ENCODE measurements at places on chromosomes 6 and 20.
A peak's percentile ranks its signal among the peaks of the same experiment; 100 is the strongest.

DNA sequence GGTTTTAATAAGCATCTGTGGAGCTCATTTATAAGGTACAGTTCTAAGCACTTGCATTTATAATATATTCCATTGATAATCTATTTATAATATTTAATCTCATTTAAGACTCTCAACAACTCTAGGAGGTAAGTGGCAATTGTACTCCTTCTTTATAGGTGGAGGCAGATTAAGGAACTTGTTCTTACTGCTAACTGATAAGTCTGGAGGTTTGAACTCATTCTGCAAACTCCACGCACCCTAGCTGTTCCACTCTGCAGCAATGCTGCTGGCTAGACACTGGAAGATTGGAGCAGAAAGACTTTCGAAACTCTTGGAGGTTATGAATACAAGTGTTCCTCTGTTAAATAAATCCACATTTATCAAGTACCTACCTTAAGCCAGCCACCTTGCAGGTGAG lies 793 bp upstream of the HDAC2 start:
- DNase-seq: no peak

DNA sequence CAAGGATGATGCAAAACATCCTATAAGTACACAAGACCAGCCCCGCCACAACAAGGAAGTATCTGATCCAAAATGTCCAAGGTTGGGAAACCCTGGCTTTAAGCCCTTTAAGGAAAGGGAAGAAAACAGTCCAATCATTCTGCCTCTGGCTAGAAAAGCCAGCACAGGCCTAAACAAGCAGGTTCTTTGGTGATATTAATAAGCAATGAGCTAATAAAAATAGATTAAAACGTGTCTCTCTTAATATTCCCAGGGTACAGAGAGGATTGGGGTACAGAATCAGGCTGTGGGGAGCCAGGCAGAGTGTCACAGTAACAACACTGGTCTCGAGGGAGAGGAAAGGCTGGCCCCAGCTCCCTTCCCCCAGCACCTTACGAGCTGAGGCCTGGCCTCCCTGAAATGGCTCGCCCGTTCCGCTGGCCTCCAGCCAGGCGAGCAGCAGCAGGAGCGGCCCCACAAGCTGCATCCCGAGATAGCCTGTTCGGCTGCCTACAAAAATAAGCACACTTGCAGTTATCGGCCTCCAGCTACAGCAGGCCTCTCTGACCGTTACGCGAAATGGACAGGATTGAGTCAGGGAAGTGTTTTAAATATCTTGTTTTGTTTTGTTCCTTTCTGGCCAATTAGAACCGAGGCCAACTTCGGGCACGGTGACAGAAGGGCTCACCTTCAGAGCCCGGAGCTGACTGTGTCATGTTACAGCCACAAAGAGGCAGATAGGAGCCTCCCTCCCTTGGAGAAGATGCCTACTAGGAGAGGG lies 4.0 kb upstream of the ZMYND8 start:
- DNase-seq: peak; percentile 84

GRCh38 chr6:1326535-1327121 lies 14.7 kb downstream of the FOXQ1 start:
- no peak for DNase-seq

DNA sequence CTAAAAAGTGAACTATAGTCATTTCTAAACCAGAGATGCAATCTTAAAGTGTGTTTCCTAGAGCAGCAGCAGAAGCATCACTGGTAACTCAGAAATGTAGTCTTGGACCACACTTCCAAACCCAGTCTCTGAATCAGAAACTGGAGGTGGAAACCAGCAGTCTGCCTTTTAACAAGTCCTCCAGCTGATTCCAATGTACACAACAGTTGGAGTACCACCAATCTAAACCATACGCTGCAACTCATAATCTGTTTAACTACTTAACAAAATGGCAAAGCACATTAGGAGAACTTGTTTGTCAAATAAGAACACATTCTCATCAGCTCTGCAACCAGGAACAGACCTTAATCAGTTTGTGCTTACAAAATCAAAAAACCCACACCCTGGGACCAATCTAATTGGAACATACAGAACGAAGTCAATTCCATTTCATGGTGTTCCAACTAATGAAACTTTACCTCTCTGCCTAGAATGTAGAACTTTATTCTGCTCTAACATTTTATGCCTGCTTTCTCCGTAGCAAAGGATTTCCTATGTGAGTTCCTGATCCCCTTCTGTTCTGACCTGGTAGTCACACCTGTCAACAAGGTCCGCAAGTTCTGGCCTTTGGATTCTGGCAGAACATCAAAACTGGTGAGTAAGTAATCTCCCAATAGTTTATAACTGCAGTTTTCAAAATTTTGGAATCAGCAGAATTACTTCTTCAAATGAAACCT lies 390.4 kb downstream of the HTR1B start:
- no peak for DNase-seq

DNA sequence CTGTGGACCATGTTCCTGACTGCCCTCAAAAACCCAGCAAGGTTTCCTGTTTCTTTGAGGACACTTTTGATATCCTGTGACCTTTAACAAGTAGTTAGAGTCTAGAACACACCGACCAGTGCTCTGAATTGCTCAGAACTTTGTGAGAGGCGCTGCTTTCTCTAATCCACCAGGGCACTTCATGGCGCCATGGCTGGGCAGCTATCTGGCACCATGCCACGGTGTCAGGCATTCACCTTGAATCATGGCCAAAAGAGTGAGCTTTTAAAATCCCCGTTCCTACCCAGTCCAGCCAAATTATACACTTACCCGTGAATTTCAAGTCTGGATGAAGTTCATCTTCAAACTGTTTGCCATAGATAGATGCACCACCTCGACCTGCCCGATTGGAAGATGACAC lies 17.0 kb upstream of the CPNE5 start:
- DNase-seq: no peak

GRCh38 chr20:5606350-5606749 lies 143.9 kb upstream of the SHLD1 start:
- DNase-seq: no peak

DNA sequence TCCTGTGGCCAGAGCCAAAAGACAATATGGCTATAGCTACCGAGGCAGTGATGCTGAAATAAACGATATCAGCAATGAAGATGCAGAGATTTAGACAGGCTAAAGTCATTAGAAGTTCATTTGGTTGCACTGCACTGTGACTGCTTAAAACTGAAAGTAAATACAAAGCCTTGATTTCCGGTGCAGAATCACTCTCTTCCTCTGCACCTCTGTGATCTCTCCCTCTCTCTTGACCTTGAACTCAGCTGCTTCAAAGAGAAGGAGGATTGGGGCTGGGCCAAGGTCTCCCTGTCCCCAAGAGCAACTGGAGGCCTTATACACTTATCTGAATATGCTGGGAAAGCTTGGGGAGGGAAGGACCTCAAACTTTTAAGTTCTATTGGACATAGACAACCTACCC lies 34.6 kb upstream of the SPACA1 start:
- no peak for DNase-seq

DNA sequence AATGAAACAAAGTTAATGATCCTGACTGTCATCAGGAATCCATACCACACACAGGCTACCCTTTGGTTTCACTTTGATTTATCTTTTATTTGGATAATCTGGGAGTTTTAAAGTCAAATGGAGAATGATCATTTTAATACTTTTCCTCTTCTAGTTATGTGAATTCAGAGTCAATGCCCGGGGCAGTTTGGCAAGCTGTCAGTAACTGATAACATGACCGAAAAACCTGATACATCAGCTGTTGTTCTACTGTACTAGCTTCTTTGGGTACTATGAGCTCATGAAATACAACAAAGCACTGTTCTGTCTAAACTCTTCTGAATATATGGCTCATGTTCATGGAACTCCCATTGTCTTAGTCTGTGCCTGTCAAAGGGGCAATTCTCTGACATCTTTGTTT lies 30.2 kb downstream of the KLHL31 start:
- DNase-seq: no peak

DNA sequence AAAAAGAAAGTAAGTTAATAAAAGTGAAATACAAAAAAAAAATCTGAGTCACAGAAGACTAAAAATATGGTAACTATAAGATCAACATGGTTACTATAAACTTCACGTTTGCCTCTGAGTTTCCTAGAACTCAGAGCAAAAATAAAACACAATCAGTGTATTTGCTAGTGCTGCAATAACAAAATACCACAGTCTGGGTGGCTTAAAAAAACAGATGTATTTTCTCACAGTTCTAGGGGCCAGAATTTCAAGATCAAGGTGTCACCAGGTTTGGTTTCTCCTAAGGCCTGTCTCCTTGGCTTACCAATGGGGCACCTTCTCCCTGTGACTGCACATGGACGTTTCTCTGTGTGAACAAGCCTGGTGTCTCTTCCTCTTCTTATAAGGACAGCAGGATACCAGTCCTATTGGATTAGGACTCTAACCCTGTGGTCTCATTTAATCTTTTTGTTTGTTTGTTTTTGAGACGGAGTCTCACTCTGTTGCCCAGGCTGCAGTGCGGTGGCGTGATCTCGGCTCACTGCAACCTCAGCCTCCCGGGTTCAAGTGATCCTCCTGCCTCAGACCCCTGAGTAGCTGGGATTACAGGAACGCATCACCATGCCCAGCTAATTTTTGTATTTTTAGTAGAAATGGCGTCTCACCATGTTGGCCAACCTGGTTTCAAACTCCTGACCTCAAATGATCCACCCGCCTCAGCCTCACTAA lies 104.9 kb upstream of the LOC128125822 start:
- no peak for DNase-seq

DNA sequence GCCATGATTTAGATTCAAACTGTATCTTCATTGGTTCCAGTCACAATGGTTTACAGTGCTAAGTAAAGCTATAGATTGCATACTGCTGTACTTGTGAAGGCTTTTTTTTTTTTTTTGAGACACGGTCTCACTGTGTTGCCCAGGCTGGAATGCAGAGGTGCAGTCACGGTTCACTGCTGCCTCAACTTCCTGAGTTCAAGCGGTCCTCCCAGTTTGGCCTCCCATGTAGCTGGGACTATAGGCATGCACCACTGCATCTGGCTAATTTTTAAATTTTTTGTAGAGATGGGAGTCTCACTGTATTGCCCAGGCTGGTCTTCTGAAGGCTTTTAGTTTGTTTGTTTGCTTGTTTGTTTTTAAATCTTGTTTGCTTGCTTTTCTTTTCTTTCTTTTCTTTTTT lies 24.9 kb downstream of the ITCH start:
- DNase-seq: no peak

GRCh38 chr6:144621332-144621731 lies 336.2 kb downstream of the UTRN start:
- DNase-seq: no peak

DNA sequence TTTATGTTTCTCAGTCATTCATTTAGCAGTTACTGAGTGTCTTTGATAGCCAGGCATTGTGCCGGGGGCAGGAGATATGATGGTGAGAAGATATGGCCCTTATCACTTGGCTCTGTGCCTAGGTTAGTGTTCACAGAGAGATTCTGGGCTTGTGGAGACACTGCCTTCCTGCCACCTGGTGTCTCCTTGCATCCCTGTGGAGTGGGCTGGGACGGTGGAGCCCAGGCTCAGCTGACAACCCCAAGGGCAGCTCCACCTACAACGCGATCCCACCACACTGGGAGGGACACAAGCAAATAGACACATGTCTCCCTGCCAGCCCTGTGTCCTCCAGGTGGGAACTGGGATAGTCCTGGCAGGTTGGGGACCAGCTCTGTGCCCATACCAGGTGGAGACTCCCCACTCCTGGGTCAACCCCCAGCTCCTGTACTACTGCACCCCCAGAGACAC lies 30.3 kb upstream of the VEGFA start:
- DNase-seq: no peak

DNA sequence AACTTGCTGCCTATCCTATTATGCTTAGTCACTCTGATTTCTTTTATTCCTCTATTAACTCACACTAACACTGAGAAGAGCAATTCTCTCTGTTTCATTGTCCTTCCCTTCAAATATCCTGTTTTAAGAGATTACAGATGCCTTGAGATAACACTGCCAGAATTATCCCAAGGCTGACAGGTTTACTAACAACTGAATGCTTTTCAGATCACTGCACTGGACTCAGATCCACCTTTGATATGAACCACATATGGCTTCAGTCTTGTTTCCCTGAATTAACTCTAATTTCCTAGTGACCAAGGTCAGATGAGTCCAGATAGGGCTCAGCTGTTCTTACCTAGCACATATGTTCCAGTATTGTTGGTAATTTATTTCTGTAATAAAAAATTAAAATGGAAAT lies 633.1 kb downstream of the GRIK2 start:
- no peak for DNase-seq

DNA sequence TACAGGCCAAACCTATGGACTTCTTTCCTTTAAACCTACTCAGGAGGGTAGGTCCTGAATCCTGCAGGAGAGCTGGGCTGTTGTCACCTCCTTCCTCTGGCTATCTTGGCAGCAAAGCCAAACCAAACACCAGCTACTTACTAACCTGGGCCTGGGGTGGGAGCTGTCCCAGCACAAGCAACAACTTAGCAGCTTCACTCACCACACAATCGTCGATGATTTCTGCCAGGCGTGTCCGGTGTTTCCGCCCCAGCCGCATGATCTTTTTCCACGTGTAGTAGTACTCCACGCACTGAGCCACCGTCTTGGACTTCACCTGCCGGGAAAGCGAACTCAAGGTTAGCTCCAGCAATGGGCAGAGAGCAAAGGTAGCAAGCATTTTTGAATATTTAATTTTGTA lies 25.4 kb upstream of the MRPS10 start:
- no peak for DNase-seq

GRCh38 chr20:37745553-37745952 lies 51.7 kb downstream of the CTNNBL1 start:
- DNase-seq: no peak

DNA sequence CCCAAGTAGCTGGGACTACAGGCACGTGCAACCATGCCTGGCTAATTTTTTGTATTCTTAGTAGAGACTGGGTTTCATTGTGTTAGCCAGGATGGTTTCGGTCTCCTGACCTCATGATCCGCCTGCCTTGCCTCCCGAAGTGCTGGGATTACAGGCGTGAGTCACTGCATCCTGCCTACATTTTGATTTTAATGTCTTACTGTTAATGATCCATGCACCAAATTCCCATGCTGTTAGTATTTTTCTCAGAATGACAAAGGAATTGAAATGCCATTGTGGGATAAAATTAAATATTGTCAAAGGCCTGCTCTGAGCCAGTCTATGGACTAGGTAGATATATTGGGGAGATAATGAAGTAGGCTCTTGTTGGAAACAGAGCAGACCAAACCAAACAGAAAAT lies 28.2 kb downstream of the CBFA2T2 start:
- DNase-seq: no peak

- DNase-seq: no peak
Observed at GRCh38 chr6:10315034-10315433, 99.8 kb downstream of the TFAP2A start.

- no peak for DNase-seq
Observed at GRCh38 chr6:99013661-99014060, 65.9 kb upstream of the FBXL4 start.

Measured in neuronal stem cell (in vitro differentiated cells).